Urinary bladder (tissue), 4 donors: ENCODE measurements at places on chromosomes 6 and 20. TPM values are rescaled to one million over a fixed set of nuclear protein-coding genes. Genes with fewer than 3 reads are reported as not detected.

Gene SLC16A10
- 5.4 TPM for total RNA-seq

Gene NR2E1
- not detected for total RNA-seq

Gene TRDN
- 13.5 TPM for total RNA-seq

Gene EYA4
- 20.9 TPM for total RNA-seq

Gene C6orf132
- total RNA-seq, result 2.7 TPM
